Sciatic nerve (tissue), 2 donors: ENCODE measurements at places on chromosomes 6 and 20. TPM values are rescaled to one million over a fixed set of nuclear protein-coding genes. Genes with fewer than 3 reads are reported as not detected.
A peak's percentile ranks its signal among the peaks of the same experiment; 100 is the strongest.

DNA sequence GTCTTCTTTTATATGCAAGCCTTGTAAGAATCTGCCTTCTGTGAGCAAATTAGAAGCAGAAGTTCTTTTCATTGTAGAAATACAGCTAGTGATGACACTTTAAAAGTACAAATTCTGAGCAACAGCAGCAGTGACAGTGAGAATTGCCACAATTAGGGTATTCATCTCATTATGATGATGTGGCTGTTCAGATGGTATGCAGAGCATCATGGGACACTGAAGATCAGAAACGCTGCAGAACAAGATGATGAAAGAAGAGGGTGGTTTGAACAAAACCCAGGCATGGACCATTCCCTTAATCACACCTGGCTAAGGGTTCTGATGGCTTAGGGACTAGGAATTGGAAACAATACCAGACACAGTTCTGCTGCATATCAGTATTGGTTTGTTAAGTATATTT is 312.7 kb upstream of the TBX18 start:
- DNase-seq: no peak

GRCh38 chr6:154106251-154106650 is 67.2 kb downstream of the OPRM1 start:
- DNase-seq: no peak

GRCh38 chr6:142714951-142715785 is 229.8 kb downstream of the HIVEP2 start:
- no peak for DNase-seq

MUC22 gene
- total RNA-seq: not detected

DNA sequence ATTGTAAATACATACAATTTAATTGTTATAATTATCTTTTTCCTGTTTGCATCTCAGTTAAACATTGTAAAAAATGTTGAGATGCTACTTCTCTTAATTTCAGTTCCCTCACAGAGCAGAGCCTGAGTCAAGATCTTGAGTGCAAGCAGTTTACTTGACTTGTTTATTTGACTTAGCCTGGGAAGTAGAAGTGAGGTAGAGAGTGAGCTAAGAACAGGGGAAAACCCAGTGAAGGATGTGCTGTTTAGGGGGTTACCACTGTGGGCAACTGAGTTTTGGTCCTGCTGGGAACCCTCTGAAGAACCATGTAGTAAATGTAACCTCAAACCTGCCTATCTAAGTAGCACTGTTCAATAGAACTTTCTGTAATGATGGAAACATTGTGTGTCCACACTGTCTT is 495.2 kb upstream of the FLRT3 start:
- DNase-seq: no peak

COL11A2 gene
- total RNA-seq: 5.6 TPM

GRCh38 chr6:152386131-152386530 is 251.0 kb downstream of the SYNE1 start:
- no peak for DNase-seq

GRCh38 chr20:19368351-19368750 is 155.9 kb downstream of the SLC24A3 start:
- DNase-seq: no peak

DNA sequence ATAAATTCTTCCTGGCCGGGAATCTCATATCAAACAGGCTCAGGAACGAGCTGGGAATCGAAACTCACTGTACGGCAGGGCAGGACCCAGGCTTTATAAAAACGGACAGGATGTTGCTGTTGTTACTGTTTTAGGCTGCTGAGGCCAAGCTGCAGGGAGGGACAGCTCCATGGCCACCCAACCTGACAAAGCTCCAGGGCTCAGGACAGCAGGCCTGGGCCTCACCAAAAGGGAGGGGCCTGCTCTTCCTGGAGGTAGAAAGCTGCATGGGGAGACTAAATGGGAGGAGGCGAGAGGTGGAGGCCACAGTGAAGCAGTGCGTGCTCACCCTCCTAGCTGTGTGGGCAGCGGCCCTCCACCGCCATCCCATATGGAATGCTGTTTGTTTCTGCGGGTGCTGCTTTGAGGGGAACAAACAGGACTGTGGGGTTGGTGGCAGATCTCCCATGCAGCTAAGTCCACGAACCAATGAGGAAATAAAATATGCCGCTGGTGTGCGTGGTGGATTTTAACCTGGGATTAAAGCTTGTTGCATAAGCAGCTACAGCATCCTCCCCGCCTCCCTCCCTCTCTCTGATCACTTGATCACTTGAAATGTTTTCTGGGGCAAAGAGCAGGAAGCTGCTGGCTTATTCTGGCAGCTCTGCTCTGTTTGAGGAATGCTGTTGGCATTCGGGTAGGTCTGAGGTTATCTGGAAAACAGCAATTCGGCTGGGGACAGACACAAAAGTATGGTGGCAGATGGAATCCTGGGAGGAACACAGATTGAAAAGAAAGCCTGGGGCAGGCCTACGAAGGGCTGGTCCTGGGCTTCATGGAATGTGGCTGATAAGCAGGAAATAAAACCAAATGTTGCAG is 2.4 kb upstream of the ZMYND8 start:
- DNase-seq: peak; percentile 84

DNA sequence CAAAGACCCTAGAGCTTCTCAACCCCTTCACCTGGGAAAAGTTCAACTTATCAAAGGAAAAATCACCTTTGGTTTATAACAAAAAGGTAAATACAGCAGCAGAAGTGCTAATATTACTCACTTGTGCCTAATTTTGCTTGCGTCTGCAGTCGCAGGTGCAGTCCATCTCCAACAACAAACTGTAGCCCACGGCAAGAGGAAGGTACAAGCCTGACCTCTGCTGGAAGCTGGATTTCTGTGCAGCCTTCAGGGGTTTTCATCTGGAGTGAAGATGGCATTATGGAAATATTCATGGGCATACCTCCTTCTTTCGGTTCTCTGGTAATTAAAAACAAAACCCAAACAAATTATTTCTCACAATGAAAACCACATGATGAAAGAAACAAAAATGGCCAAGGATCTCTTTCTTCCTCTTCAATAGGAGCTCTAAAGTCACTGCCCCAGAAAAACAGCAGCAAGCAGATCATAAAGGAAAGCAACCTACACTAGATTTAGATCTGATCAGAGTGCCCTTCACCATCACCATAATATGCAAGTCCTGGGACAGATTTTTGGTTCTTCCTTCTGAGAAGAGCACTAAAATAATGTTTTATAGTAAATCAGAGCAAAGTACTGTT is 7.8 kb downstream of the UBE3D start:
- no peak for DNase-seq

- no peak for DNase-seq
These were observed 125.0 kb upstream of the DOK5 start for GRCh38 chr20:54350415-54350814.

DNA sequence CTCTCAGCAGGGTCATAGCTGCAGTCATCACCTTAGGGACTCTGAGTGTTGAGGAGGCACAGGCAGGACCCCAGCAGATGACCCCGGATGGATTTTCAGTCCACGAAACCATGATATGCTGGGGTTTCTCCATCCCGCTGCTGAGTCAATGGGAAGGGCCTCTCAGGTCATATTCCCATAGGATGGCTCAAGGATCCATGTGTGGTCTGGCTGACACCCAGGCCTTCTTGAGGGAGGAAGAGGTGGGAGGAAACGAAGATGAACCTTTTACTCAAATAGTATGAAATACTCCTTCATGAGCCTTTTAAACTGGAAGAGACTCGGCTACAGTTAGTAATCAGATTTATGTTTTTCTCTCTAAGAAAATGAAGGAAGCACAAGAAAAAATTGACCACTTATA is 10.3 kb upstream of the RALY start:
- no peak for DNase-seq

GRCh38 chr20:32506721-32507120 is 78.4 kb downstream of the NOL4L start:
- no peak for DNase-seq

GRCh38 chr6:168387426-168387825 is 53.6 kb upstream of the SMOC2 start:
- DNase-seq: no peak

GRCh38 chr6:33845031-33845745 is 41.4 kb upstream of the MLN start:
- no peak for DNase-seq

COL21A1 gene
- 31.4 TPM for total RNA-seq

DNA sequence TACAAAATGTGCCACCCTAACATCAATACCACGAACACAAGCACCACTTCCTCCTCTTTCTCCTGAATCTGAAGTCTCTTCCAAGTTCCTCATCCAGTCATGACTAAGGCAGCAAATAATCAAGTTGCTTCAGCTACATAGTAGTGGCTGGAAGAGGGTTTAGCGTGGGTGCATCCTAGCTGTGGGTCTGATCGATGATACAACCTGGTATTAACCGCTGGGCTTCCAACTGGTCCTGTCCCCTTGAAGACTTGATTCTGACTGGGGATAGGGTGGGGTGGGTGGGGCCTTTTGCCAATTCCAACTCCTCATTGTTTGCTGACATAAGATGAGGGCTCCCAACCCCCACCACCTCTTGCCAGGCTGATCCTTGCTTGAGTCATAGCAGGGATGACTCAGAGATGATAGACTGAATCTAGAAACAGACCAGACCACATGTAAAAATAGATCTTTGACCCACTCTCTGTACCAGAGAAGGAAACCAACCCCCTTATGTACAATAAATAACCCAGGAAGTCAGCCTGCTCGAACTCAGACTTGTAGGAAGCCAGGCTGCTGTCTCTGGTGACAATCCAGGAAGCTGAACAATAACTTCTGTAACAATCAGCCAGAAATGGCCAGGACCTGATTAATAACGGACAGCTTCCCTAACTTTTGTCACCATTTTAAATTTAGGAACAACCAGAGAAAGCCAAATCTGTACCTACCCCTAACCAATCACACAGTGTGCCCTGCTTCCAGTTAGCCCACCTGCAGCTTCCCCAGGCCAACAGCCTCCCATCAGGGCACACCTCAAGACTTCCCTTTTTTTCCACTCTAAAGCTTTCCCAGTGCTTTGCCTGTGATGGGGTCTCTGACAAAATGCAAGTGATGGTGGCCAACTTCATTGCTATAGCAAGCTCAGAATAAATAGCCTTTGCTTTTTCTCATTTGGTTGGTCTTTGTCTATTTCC is 68.9 kb upstream of the FAM184A start:
- DNase-seq: peak; percentile 68

CCN6 gene
- total RNA-seq: 0.18 TPM

PTCRA gene
- total RNA-seq: 0.40 TPM

- DNase-seq: no peak
These were observed 25.1 kb upstream of the KIAA0408 start for GRCh38 chr6:127484212-127484863.

GPLD1 gene
- total RNA-seq: 4.9 TPM

DNA sequence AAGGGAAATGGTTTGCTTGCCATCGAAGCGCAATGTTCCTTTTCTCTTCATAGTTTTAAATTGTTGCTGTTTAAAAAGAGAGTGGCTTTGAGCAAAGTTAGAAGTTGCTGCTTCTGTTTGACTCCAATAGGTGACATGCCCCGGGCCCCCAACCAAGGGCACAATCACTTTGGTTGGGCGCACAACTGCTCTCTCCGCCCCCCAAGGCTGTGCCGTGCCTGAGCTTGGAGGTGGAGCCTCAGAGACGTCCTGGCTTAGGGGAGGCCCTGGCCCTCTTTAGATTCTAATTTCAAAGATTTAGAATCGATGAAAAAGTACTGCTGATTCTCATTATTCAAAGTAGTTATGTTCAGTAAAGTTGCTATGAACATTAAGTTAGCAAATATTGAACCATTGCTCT is 725.9 kb downstream of the COL12A1 start:
- no peak for DNase-seq

DNA sequence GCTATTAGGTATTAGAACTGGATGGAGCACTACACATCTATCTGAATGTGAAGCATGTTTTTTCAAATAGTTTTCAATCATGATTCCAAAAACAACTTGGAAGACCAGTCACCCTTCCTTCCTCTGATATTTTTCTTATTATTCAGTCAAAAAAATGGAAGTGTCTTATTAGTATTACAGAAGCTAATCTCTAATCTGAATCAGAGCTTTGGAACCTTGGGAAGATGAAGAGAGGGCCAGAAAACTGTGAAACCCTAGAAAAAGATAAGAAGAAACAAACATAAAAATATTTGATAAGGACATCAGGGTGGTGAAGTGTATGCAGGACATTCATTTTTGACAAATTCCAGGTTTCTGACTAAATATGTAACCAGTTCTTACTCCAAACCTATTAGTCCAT is 166.3 kb upstream of the PRSS16 start:
- no peak for DNase-seq

RING1 gene
- total RNA-seq: 39.5 TPM

DNA sequence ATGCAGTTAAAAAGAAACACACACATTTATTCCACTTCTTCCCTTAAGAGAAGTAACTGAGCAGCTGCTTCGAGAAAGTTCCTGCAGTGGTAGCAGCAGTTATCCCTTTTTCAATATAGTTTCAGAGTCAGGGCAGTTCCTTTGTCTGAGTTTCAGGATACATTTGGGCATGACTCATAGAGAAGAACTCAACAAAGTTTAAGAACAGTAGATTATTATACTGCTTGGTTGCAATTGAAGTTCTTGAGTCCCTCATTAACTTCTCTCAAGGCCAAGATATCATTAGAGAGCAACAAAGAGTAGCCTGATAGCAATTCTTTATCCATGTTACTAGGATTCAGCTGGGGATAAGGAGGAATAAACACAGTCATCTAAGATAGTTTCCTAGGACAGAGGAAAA is 54.4 kb downstream of the TPD52L1 start:
- DNase-seq: no peak

- no peak for DNase-seq
These were observed 18.4 kb downstream of the STX16 start for GRCh38 chr20:58669287-58670006.

ZNF831 gene
- total RNA-seq: 0.36 TPM

DNA sequence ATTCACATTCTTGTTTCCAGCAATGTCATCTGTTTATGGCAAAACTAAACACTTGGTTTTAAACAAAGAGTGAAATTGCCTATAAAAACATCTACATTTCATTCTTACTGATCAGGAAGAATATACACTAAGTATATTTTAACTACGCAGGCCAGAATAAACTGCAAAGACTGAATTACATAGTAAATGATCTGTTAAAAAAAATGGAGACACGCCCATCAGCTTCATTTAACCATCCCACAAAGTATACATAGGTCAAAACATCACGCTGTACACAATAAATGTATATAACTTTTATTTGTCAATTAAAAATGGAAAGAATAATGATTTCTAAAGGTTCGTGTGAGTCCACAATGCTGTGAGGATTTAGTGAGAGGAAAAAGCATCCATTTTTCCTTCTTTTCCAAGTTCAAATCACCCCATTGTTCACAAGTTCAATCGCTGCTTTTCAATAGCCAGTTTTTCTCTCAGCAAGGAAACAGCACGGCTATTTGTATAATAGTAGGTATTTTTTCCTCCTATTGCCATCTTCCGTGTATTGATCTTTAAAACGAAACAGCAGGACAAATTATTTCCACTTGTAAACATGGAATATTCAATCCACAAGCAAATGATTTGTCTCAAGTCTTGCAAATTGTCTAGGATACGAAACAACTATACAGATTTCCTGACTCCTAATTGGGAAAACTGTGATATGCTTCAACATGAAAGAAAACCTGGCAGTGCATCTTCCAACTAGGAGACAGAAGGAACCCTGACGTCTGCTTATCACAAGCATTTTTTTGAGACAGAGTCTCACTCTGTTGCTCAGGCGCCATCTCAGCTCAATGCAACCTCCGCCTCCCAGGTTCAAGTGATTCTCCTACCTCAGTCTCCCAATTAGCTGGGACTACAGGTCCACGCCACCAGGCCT is 10.6 kb downstream of the SFT2D1 start:
- DNase-seq: no peak
